Epithelial cell of proximal tubule (primary cell): ENCODE measurements at places on chromosomes 5 and 9. TPM values are rescaled to one million over a fixed set of nuclear protein-coding genes. Genes with fewer than 3 reads are reported as not detected.

GABRA1 gene
- not detected in 2 replicates for total RNA-seq

- DNase-seq: no peak
These were observed 117.2 kb downstream of the RPS23 start for GRCh38 chr5:82160948-82161347.

DNA sequence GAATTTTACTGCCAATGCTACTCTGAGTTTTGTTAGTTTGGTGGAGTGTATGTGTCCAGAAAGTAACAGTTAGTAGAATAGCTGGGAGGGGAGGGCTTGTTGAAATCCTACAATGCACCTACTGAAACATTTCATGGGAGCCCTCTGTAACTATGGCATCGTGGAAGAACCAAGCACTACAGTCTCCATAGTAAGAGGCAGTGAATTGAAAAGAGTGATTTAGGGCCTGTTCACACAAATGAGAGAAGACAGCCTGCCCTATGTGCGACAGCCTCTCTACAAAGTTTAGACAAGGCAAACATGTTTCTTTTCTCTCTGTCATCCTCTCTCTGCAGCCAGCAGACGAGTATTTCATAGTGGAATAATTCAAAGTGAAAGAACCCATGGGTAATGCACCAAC is 676.6 kb downstream of the BRINP1 start:
- no peak for DNase-seq

DNA sequence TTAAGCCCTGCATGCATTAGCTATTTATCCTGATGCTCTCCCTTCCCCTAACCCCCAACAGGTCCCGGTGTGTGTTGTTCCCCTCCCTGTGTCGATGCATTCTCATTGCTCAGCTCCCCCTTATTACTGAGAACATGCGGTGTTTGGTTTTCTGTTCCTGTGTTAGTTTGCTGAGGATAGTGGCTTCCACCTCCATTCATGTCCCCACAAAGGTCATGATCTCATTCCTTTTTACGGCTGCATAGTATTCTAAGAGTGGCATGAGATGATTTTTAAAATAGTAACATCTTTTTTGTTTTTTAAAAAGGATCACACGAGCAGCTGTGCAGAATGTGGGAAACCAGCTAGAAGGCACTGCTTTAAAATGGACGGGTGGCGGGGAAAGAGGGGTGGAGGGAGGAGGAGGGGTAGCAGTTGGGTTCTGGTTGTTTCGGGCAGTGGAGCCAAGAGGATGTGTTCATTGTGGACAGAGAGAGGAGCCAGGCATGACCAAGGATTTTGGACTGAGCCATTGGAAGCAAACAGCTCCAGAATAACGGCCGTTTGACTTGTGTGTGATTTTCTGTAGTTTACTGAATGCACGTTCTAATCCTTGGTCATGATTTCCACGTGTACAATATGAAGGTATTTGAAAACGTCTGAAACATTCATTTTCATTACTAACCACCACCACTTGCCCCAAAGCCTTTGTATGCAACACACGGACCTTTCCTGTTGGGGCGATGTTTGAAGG is 1.7 kb upstream of the TENT4A start:
- DNase-seq: no peak

- DNase-seq: no peak
These were observed 62.0 kb upstream of the GARNL3 start for GRCh38 chr9:127202461-127203169.

ZNF618 gene
- 3.9 and 5.6 TPM in 2 replicates for total RNA-seq

- DNase-seq: no peak
These were observed 165.5 kb downstream of the SYK start for GRCh38 chr9:90967145-90967538.

DNA sequence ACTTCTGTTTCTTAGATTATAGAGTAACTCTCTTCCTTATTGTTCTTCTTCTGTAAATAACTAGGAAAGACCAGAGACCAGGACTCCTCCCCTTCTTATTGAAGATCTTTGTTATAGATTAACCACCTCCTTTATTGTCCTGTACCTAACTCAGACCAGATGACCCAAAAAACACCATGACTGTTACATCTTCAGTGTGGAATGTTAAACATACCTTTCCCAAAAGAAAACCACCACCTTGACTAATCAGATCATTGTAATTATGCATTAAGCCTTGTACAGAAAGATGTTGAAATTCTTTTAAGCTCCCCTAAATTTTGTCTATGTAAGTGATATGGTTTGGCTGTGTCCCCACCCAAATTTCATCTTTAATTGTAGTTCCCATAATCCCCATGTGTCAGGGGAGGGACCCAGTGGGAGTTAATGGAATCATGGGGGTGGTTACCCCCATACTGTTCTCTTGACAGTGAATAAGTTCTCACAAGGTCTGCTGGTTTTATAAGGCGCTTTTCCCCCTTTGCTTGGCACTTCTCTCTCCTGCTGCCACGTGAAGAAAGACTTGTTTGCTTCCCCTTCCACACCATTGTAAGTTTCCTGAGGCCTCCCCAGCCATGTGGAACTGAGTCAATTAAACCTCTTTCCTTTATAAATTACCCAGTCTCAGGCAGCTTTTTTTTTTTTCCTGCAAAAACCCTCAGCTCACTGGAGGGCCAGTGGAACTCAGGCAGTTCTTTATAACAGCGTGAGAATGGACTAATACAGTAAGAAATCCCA is 26.3 kb downstream of the ARSB start:
- peak; percentile 74 for DNase-seq
